ENCODE measurements at places on chromosomes 4 and X.
A peak's percentile ranks its signal among the peaks of the same experiment; 100 is the strongest.

DNA sequence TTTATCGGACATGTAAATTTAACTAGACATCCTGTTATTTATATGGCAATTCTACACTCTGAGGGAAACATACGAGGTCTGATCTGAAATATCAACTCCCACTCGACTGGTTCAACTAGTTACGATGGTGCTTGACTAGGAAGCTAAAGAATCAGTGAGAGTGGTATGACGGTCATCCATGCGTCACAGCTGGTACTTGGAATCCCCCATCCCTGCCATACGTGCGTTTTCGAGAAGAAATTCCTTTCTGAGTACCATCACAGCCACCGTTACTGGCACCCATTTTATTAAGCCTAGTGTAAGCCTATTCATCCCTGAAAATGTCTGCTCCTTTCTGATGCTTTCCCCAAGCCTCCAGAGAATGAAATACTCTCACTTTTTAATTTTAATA is 695 bp upstream of the PIGA start:
- DNase-seq = peak; percentile 41

DNA sequence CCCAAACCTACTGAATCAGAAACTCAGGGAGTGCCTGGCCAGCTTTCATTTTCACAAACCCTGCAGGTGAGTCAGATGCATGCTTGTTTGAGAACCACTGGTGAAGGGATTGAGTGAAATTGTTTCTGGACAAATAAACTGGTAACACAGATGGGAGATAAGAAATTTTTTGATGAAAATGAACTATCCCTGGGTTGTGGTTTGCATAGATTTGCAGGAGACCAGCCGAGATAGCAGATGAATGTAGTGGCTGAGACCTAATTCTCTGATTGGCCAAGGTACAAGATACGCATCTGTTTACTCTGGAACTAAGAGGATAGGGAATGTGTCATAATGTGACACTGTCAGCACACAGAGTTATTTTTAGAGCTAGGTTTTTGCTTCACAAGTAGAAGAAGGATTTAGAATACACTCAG is 117.8 kb upstream of the NOCT start:
- peak; percentile 20 for DNase-seq

DNA sequence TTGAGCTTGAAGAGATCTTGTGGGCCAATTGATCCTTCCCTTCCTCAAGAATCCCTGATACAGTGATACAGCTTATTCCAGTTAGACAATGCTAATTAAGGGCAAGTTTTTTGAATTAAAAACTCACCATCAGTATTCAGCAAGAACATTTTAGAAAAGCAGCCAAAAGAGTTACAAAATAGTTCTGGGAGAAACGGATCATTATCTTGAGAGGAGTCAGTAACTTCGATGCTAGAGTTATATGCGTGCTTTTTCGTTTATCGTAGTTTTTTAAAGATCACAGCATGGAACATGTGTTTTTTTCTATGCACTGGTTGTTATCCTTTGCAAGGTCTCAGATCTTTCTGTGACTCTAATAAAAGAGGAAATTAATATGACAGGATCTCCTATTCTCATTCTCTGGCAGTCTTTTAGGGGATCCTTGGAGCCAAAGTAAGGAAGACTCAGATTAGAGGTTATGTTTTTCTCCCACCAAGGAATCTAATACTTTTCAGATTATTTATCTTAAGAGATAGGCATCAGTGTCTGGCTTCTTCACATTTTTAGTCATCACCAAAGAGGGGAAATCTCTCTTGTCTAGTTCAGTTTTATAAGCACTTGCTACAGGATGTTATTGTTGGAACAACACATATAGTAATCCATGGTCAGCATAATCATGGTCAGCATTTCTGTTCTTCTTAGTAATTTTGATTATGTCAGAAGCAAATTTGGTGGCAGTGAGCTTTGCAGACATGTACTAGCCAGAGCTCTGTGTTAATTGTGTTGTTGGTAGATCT is 109.7 kb downstream of the PDLIM5 start:
- no peak for DNase-seq

GRCh38 chrX:118562582-118563164 is 67.1 kb downstream of the DOCK11 start:
- DNase-seq = no peak

- no peak for DNase-seq
Measured at GRCh38 chrX:30153175-30153880, 62.0 kb upstream of the MAGEB2 start.

DNA sequence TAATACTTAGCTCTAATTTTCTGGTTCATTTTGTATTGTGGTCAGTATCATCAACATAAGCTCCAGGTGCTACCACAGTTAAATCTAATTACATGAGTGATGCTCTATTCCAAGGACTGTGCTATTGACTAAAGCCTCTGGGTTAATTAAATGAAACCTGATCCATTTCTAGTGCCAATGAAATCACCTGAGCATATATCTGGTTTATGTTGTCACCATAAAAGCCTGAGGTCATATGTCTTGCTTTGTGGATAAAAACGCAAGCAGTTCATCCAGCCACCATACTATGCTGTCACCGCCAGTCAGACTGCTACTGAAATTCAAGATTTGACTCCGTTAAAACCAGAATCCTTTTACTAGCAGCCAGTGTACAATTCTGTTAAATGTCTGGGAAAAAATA is 64.2 kb upstream of the ZNF518B start:
- no peak for DNase-seq

DNA sequence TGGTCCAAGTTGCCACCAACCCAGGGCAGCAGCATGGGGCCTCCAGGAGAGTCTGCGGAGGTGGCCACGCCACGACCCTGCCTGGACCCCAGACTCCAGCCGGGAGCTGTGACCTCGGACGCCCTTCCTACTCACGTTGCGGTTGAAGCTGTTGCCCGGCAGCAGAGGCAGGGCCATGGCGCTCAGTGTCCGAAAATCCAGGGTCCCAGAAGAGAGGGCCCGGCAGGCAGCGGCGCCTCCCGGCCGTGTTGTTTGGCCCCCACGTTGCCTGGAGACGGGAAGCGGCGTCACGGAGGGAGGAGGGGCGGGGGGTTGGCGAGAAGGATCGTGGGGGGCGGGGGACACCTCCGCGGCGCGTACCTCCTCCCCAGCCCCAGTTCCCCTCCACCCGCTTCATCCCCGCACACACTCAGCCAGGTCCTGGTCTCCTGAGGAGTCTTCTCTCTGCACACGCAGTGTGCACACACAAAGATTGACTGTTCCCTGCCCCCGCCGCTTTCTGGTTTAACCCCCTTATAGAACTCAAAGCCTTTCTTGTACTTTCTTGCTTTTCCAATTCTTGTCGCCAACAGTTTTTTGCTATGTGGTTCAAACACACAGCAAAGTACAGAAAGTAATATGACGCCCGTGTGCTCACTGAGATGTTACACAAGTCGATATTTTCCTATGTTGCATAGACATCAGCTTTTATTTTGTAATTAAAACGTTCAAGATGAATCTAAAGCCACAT is at the start of gene EFHC2:
EFHC2 (minus strand) TSS at position 261 of the 730 bp plus-strand sequence; CDS start at position 177, 84 bp downstream.
- peak; percentile 6 for DNase-seq

DNA sequence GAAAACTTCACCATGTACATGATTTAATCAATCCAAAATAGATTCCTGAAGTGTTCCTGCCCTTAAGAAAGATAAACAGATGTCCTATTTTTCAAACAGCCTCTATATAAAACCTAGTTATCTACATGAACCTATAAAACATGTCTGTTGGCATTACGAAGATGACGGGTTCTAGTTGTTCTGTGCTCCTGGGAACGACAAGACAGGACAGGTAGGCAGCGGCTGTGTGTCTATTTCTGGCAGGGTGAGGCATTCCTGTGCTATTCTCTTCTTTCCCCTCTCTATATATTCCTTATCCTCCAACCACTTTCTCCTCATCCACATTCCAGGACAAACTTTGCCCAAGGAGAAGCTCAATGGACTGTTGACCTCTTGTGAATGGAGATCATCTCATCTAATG is 6.1 kb downstream of the FAT1 start:
- DNase-seq = no peak

- DNase-seq = no peak
Measured at GRCh38 chr4:5746829-5747737, 36.1 kb downstream of the EVC start.

DNA sequence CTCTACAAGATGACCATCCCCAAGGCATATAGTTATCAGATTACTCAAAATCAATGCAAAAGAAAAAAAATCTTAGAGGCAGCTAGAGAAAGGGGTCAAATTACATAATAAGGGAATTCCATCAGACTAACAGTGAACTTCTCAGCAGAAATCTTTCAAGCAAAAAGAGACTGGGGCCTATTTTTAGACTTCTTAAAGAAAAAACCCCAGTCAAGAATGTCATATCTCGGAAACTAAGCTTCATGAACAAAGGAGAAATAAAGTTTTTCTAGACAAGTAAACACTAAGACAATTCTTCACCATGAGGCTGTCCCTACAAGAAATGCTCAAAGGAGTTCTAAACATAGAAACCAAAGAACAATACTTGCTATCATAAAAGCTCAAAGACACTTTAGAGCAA is 51.7 kb downstream of the RAB28 start:
- no peak for DNase-seq

DNA sequence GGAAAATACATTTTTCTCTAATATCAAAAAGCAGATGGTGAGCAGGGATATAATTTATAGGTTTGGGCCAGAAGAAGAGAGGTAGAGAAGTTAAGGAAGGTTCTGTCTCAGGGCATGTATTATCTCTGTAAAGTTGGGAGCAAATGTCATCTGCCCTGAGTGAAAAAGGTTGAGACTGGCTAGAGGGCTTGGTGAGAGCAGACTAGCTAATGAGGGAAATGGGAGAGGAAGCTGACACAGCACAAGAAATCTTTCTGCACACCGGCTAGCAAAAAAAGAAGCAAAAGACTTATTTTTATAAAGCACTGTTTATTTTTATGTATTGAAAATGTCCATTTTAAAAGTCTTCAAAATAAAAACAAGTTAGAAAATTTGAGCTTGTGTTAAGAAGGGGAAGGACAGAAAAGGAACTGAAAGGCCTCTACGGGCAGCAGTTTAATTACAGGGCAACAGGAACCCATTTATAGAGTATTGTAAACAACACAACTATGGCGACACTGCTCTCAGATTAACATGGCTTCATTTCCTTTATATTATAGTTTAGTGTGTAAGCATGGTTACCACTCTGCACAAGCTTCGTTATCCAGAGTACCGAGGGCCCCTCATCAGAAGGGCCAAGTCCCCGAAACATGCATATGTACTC is 17.4 kb downstream of the CD40LG start:
- no peak for DNase-seq

DNA sequence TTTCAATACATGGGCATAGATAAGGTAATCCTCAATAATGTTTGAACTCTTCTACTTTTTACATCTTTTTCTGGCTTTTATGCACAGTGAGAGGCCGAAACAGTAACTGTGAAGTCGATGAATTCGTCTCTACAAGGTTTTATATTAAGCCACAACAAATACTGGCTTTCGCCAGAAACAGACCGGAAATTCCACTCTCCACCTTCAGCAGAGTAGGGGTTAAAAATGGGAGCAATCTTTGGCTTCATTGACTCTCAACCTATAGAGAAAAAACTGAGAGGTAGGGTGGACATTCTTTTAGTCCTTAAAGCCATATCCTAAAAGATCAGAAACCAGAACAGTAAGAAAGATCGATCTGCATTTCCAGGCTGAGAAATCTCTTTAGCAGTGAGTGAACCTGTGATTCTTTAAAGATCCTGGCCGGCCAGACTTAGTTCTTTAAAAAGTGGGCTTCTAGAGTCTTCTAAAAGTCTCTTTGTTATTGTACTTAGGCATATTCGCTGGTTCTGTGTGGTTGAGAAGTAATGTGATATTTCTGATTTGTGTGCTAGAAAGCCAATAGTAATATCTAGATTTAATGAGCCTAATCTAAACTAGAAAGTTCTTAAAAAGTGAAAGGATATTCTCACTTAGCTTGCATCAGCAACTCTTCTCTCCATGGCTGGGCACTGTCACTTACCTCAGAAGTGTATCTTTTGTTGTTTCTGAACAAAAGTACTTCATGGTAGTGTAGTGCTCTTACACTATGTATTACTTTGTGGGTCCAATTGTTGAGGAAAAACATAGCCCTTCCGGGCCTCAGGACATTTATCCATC is 2.0 kb downstream of the HSPA4L start:
- no peak for DNase-seq

DNA sequence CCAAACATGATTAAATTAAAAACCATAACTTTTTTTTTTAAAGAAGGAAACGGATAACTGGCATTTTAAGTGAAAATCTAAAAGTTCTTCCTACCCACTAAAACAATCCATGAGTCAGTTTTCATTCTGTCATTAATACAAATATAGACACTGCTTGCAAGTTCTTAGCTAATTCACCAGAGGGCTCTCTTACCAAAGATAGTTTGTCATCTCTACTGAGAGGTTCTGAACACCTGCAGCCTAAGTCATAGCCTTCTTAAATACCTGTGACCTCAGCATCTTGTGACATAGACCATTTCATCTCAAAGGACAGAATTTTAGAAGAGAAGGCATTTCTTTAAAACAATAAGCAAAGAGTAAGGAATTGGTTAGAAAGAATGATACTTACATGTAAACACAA is 65.3 kb upstream of the FAM120C start:
- DNase-seq = no peak

GRCh38 chrX:17547658-17548057 is 172.7 kb downstream of the NHS start:
- DNase-seq = no peak

DNA sequence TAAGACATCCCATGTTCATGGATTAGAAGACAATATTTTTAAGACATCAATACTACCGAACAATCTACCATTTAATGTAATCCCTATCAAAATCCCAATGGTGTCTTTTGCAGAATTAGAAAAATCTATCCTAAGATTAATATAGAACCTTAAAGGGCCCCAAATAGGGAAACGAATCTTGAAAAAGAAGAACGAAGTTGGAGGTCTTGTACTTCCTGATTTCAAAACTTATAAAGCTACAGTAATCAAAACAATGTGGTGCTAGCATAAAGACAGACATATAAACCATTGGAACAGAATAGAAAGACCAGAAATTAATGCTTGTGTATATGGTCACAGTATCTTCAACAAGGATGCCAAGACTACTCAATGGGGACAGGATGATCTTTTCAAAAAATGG is 42.0 kb downstream of the CENPE start:
- no peak for DNase-seq

DNA sequence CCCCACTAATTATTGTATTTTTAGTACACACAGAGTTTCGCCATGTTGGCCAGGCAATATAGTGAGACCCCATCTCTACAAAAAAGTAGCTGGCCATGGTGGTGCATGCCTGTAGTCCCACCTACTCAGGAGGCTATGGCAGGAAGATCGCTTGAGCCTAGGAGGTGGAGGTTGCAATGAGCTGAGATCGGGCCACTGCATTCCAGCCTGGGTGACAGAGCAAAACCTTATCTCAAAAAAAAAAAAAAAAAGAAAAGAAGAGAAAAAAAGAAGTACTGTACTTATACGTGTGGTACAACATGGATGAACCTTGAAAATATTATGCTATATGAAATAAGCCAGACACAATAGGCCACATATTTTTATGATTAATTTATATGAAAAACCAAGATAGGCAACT is 9.9 kb upstream of the WDR45 start:
- DNase-seq = no peak

GRCh38 chrX:91122151-91122694 is 312.4 kb upstream of the PABPC5 start:
- no peak for DNase-seq

GRCh38 chrX:103012945-103013344 is 51.0 kb downstream of the BEX1 start:
- DNase-seq = no peak
